ENCODE measurements at places on chromosomes 6 and 20.

GRCh38 chr20:60339738-60340137 lies 381.5 kb downstream of the CDH26 start:
- DNase-seq: no peak

DNA sequence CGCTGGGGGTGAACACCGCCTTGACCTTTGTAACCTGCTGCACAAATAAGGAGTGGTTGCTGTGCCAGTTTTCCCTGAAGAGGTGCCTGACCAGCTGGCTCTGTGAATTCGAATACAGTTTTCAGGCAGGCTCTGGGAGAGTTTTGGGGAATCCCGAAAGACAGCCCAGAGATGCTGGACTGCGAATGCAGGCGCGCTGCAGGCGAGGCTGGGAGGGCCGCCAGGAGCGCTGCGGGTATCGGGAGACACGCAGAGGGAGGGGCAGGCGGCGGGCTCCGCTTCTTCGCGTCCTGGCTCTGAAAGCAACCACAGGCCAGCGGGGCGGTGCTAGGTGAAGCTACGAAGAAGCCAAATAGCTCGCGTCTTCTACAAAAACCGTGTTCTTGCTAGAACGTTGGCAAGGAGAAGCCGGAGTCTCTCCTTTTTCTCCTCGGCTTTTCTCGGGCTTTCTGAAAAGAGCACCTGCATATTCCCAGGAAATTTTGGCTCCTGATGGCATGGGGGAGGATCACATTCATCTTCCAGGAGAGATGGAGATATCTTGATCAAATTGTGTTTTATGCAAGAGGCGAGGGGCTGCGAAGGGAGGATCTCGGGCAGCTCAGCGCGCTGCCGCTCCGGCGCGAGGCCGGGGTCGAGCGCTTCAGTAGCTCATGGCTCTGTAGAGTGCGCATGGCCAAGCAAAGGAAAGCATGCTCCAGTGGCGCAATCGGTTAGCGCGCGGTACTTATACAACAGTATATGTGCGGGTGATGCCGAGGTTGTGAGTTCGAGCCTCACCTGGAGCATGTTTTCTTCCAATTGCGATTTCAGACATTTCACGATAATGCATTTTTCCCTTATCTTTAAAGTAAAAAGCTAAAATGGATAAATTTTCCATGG lies 158.1 kb upstream of the ZNF184 start:
- DNase-seq: peak; percentile 44

DNA sequence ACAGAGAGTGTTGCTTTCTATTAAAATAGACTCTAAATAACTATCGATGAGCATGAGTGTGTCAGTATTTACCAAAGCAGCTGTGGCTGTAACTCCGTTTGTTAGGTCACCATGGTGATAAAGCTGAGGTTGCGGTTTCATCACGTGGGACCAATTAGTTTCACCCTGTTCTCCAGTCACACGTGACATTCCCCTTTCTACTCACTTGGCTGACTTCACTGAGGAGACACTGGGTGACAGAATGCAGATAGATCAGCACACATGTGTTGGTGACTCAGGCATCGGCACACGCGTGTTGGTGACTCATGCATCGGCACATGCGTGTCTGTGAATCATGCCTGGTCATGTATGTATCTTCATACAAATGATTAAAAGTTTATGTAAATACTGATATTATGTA lies 285.4 kb downstream of the THBS2 start:
- DNase-seq: no peak

DNA sequence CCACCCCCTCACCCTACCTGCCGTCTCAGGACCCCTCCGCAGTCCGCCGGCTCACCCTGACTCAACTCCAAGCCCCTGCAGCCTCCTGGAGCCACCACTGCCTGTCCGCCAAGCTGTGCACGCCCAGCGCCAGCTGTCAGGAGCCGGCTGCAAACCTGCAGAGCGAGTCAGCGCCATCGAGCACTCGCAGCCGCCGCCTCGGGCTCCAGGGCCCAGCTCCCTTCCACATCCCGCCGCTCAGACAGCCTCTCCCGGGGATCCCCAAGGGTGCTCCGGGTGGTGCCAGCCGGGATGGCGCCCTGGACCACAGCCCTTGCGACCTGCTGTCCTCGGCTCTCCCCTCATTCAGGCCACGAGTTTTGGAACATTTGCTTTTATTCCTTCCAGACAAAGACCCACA lies 4.3 kb downstream of the TNNC2 start:
- DNase-seq: no peak
